ENCODE measurements at places on chromosomes 12 and 14. TPM values are rescaled to one million over a fixed set of nuclear protein-coding genes. Genes with fewer than 3 reads are reported as not detected.

Gene MDGA2
- total RNA-seq = 0.35 TPM

Gene TMPRSS12
- total RNA-seq = not detected

Gene AMN
- total RNA-seq = 0.58 TPM

Gene OR10G3
- total RNA-seq = not detected

GRCh38 chr14:32419429-32419828 is 90.3 kb downstream of the AKAP6 start:
- no peak for DNase-seq

DNA sequence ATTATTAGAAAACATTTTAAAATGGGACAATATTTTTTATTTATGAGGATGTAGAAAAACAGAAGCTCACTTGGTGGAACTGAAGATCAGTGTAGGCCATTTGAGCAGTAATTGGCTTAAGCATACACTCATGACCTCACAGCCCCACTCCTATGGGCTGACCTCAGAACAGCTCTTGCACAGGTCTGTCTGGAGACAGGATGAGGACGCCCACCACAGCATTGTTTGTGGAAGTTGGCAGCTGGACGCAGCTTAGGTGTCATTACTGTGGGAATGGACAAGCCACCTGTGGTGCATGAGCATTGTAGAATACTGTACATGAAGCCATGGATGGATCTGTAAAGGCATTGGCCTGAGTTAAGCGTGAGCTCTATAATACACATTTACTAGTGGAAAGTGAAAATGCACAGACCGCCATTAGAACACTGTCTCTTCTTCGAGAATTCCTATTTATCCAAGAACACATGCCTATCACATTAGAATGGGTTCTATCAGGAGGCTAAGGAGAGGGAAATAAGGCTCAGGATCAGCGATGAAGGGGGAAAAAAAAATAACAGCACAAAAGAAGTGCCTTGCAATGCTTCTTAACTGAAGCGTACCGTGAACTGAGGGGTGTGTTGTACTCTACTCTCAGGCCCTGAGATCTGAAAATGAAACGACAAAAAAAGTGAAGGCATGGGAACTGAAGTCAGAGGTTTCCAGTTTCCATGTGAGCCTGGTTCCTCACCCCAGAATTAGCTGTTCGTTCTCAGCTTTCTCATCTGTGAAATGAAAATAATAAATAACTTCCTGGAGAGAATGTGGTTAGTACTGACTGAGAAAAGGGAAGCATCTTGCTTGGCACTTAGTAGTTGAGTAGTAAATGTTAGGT is 33.6 kb downstream of the KCNA1 start:
- no peak for DNase-seq

DNA sequence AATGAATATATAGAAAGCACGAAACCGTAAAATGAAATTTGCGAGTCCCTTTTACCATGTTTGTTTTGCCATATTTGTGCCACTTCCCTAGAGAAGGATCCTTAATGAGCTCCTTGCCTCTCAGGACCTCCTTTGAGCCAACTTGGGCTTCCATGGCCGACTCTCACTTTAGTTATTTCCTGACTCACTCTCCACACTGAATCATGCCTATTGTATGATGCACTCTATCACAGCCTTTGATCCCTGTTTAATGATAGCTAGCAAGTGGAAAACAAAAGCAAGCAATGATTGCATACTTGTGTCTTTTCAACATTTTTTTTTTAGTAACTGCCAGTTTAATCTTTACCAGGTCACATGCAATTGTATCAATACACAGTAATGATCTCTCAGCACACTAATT is 153.2 kb downstream of the CCER1 start:
- no peak for DNase-seq

- DNase-seq = no peak
Observed at GRCh38 chr12:62895351-62895877, 39.5 kb downstream of the PPM1H start.

- no peak for DNase-seq
Observed at GRCh38 chr14:26486922-26487321, 110.9 kb downstream of the NOVA1 start.
